ENCODE measurements at places on chromosomes 6 and 20. TPM values are rescaled to one million over a fixed set of nuclear protein-coding genes. Genes with fewer than 3 reads are reported as not detected.

RAB23 gene
- total RNA-seq, result 12.0 TPM

BTN3A1 gene
- 11.2 TPM for total RNA-seq

LBP gene
- total RNA-seq, result 0.16 TPM

OOEP gene
- not detected for total RNA-seq

STMND1 gene
- not detected for total RNA-seq

TMEM217 gene
- total RNA-seq, result 0.30 TPM

FOXA2 gene
- not detected for total RNA-seq

OXT gene
- total RNA-seq, result 0.54 TPM

CYP39A1 gene
- 4.8 TPM for total RNA-seq

RAB44 gene
- 0.08 TPM for total RNA-seq

LMBRD1 gene
- 50.2 TPM for total RNA-seq

EYA4 gene
- total RNA-seq, result 19.5 TPM

PIGU gene
- total RNA-seq, result 12.9 TPM

C4B gene
- total RNA-seq, result 81.6 TPM

MUC22 gene
- total RNA-seq, result 0.14 TPM

SLC22A16 gene
- 0.32 TPM for total RNA-seq

TOX2 gene
- total RNA-seq, result 1.1 TPM

F13A1 gene
- total RNA-seq, result 188 TPM

BPI gene
- total RNA-seq, result not detected

EEF1A2 gene
- total RNA-seq, result 1,274 TPM

FAM83C gene
- total RNA-seq, result not detected

C20orf202 gene
- total RNA-seq, result 0.14 TPM

TFAP2B gene
- 0.03 TPM for total RNA-seq

AIF1 gene
- total RNA-seq, result 22.1 TPM

CCDC170 gene
- total RNA-seq, result 0.38 TPM

TCF15 gene
- total RNA-seq, result 13.1 TPM

TSHZ2 gene
- total RNA-seq, result 4.2 TPM

HSD17B8 gene
- total RNA-seq, result 25.0 TPM

LIN28B gene
- total RNA-seq, result not detected

SLC17A1 gene
- not detected for total RNA-seq

WFDC12 gene
- not detected for total RNA-seq

LCA5 gene
- 2.2 TPM for total RNA-seq

SIRPB1 gene
- 0.68 TPM for total RNA-seq

DPPA5 gene
- not detected for total RNA-seq

CTCFL gene
- total RNA-seq, result not detected

UST gene
- total RNA-seq, result 4.4 TPM

CAPN11 gene
- 0.27 TPM for total RNA-seq

RIPPLY2 gene
- not detected for total RNA-seq

BANF2 gene
- total RNA-seq, result not detected

SLC17A9 gene
- 0.41 TPM for total RNA-seq

Data from Right ventricle myocardium inferior (tissue), 1 donor.